ENCODE measurements at places on chromosomes 3 and 15.

- peak; percentile 38 for DNase-seq
- H3K27me3 ChIP-seq = no peaks in the 10 kb centered on the region
- H3K36me3 ChIP-seq = peaks cover 3% of the 10 kb centered on the region
- H3K4me3 ChIP-seq = no peak overlapping the region
- H3K27ac ChIP-seq = no peak overlapping the region
- no peaks in the 10 kb centered on the region for H3K4me1 ChIP-seq
These were observed 92.7 kb upstream of the OCA2 start for GRCh38 chr15:28191832-28192231.

DNA sequence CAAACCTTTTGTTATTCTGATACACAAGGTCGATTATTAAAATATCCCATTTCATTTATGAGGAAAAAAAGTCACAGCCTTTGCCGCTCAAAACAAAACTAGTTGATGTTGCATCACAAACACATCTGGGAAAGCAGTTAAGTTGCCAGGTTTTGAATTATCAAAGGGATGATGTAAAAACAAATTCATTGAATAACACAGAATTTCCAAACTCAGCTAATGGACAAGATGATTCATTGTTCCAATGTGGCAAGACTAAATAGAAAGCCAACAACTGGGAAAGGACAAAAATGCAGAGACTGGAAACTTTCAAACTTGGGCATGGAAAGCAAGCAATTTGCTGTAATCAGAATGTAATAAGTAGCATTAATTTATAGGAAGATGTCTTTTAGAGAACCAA, 610.0 kb upstream of the ZNF385D start:
- no peaks in the 10 kb centered on the region for H3K36me3 ChIP-seq
- DNase-seq = no peak
- H3K4me3 ChIP-seq = no peak overlapping the region
- H3K27me3 ChIP-seq = no peaks in the 10 kb centered on the region
- no peak overlapping the region for H3K27ac ChIP-seq
- H3K4me1 ChIP-seq = no peaks in the 10 kb centered on the region

GRCh38 chr3:114872050-114872449, 275.0 kb downstream of the ZBTB20 start:
- H3K27me3 ChIP-seq = no peaks in the 10 kb centered on the region
- no peaks in the 10 kb centered on the region for H3K4me1 ChIP-seq
- DNase-seq = no peak
- H3K27ac ChIP-seq = no peak overlapping the region
- no peak overlapping the region for H3K4me3 ChIP-seq

GRCh38 chr3:152879790-152880174, 44.9 kb downstream of the P2RY1 start:
- H3K4me1 ChIP-seq = no peaks in the 10 kb centered on the region
- DNase-seq = no peak
- H3K4me3 ChIP-seq = no peak overlapping the region
- H3K27ac ChIP-seq = no peak overlapping the region
- H3K27me3 ChIP-seq = no peaks in the 10 kb centered on the region
- no peaks in the 10 kb centered on the region for H3K36me3 ChIP-seq

GRCh38 chr3:195150181-195151118, 120.5 kb downstream of the XXYLT1 start:
- no peak overlapping the region for H3K4me3 ChIP-seq
- peaks cover 54% of the 10 kb centered on the region for H3K4me1 ChIP-seq
- peak; percentile 54 for DNase-seq
- no peaks in the 10 kb centered on the region for H3K36me3 ChIP-seq
- no peak overlapping the region for H3K27ac ChIP-seq
- H3K27me3 ChIP-seq = no peaks in the 10 kb centered on the region

DNA sequence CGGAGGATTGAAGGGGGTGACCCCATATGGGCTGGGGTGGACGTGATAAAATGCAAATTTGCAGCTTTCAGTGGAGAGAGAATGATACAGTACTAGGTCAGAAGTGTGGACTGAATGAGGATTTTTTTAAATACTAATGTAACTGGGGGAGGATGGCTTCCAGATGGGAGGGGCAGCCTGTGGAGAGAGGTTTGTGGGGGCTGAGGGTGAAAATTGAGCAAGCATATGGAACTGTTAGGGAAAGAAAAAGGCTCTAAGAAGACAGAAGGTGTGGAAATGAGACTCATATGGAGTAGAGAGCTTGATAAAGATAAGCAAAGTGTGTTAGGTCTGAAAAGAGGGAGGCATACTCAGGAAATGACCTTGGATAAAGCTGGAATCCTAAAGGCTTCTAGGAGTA, 926.4 kb downstream of the IGSF11 start:
- H3K4me1 ChIP-seq = no peaks in the 10 kb centered on the region
- H3K27ac ChIP-seq = no peak overlapping the region
- DNase-seq = no peak
- no peaks in the 10 kb centered on the region for H3K27me3 ChIP-seq
- no peak overlapping the region for H3K4me3 ChIP-seq

DNA sequence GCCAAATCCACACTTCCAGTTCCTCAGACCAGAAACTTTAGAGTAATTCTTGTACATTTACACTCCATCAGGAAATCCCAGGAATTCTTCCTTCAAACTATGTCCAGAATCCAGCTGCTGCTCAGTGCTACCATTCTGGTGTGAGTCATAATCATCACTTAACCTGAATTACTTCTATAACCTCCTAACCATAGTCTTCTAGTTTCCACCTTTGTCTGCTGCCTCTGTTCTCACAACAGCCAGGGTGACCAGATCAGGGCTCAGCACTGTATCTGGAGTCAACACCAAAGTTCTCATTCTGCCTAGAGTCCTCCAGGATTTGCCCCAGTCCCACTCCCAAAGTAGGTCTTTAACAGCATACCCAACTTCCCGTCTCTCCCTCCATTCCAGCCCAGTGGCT, 3.4 kb downstream of the CLDND1 start:
- no peak overlapping the region for H3K27ac ChIP-seq
- no peaks in the 10 kb centered on the region for H3K4me1 ChIP-seq
- no peaks in the 10 kb centered on the region for H3K27me3 ChIP-seq
- H3K4me3 ChIP-seq = no peak overlapping the region

GRCh38 chr15:71273731-71274447, 158.6 kb downstream of the THSD4 start:
- DNase-seq = no peak
- peaks cover 9% of the 10 kb centered on the region for H3K4me1 ChIP-seq
- H3K27ac ChIP-seq = no peak overlapping the region
- no peaks in the 10 kb centered on the region for H3K27me3 ChIP-seq

DNA sequence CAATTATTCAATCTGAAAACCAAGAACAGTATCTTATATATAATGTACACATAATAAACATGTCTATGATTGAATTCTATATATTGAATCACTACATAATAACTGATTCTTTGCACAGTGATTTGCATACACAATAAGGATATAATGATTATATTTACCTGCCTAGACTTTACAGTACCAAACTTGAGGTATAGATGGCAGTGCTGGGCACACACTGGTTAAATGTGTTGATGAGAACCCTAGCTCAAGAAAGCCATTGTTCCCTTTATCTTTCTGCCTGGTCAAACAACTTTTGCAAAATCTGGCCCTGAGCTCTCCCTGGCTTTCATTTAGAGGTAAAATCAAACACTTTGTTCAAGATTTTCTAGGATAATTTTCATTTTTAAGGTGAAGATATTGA, 697.7 kb downstream of the TUSC7 start:
- no peak overlapping the region for H3K27ac ChIP-seq
- H3K36me3 ChIP-seq = no peaks in the 10 kb centered on the region
- H3K4me3 ChIP-seq = no peak overlapping the region
- no peaks in the 10 kb centered on the region for H3K27me3 ChIP-seq
- peak; percentile 36 for DNase-seq

- no peak overlapping the region for H3K27ac ChIP-seq
- H3K36me3 ChIP-seq = no peaks in the 10 kb centered on the region
- H3K4me3 ChIP-seq = no peak overlapping the region
- no peaks in the 10 kb centered on the region for H3K4me1 ChIP-seq
These were observed 53.9 kb upstream of the ATOSA start for GRCh38 chr15:52733088-52733487.

GRCh38 chr3:133230195-133230594, 169.7 kb upstream of the BFSP2 start:
- no peak overlapping the region for H3K4me3 ChIP-seq
- no peaks in the 10 kb centered on the region for H3K36me3 ChIP-seq
- H3K4me1 ChIP-seq = peaks cover 15% of the 10 kb centered on the region

DNA sequence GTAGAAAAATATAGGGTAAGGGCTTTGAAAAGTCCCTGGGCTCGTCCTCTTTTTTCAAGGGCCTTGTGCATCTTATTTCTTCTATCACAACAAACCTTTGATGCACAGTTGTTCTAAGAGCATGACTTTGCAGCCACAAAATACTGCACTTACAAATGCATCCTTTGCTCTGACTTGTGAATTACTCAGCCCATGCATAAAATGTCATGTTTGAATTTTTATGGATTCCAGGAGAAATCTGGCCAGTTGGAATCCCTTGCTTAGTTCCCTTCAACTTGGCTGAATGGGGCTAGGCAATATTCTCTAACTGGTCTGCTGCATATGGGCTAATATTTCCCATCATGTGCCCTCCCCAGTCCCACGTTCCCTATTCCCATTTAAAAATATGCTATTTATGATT, 523.9 kb upstream of the RGMA start:
- H3K27me3 ChIP-seq = no peaks in the 10 kb centered on the region
- peaks cover 3% of the 10 kb centered on the region for H3K4me1 ChIP-seq
- DNase-seq = no peak
- no peak overlapping the region for H3K27ac ChIP-seq
- H3K36me3 ChIP-seq = no peaks in the 10 kb centered on the region

GRCh38 chr3:176755552-176755951, 441.7 kb downstream of the TBL1XR1 start:
- no peak overlapping the region for H3K4me3 ChIP-seq
- no peaks in the 10 kb centered on the region for H3K4me1 ChIP-seq
- no peak overlapping the region for H3K27ac ChIP-seq
- no peaks in the 10 kb centered on the region for H3K27me3 ChIP-seq
- H3K36me3 ChIP-seq = no peaks in the 10 kb centered on the region

- no peaks in the 10 kb centered on the region for H3K27me3 ChIP-seq
- peaks cover 36% of the 10 kb centered on the region for H3K4me1 ChIP-seq
- peak; percentile 61 for DNase-seq
- no peaks in the 10 kb centered on the region for H3K36me3 ChIP-seq
These were observed 5.7 kb downstream of the FURIN start for GRCh38 chr15:90873998-90874605.

GRCh38 chr3:4928277-4928789, 50.9 kb upstream of the BHLHE40 start:
- H3K4me3 ChIP-seq = no peak overlapping the region
- H3K4me1 ChIP-seq = no peaks in the 10 kb centered on the region
- no peaks in the 10 kb centered on the region for H3K36me3 ChIP-seq

DNA sequence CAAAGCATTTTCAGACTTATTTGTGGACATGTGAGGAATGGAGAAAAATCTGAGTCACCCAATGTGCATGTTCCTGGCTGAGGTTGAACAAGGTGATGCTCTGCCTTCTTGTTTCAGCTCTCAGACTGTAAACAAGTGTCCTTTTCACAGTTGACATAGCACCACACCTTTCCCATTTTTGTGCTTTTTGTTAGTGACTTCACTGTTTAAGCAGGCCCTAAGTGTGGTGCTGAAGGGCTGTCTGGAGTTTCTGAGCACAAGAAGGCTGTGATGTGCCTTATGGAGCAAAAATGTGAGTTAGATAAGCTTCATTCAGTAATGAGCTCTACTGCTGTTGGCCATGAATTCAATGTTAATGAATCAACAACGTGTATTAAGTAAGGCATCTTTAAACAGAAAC, 20.4 kb downstream of the ABI3BP start:
- no peaks in the 10 kb centered on the region for H3K36me3 ChIP-seq
- no peak overlapping the region for H3K4me3 ChIP-seq
- DNase-seq = no peak
- no peaks in the 10 kb centered on the region for H3K4me1 ChIP-seq

- H3K36me3 ChIP-seq = no peaks in the 10 kb centered on the region
- no peak overlapping the region for H3K4me3 ChIP-seq
- no peaks in the 10 kb centered on the region for H3K27me3 ChIP-seq
- no peaks in the 10 kb centered on the region for H3K4me1 ChIP-seq
These were observed 84.9 kb downstream of the SMAD6 start for GRCh38 chr15:66786708-66787488.

DNA sequence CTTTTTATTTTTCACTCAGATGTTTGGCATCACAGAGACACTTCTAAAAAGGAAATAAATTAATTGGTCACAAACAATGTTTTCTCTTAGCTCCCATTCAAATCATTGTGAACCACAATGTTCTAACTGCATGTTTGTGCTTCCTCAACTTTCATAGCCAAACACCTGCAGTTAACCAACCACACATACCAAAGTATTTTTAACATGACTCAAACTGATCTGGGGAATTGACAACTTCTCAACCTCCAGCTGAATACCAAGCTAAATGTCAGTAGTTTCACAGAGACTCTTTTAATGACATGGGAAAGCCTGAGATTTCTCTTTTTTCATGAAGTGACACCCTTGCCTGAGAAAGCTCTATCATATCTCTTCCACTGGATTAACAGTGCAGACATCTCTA, 217.9 kb upstream of the MME start:
- H3K4me1 ChIP-seq = no peaks in the 10 kb centered on the region
- no peaks in the 10 kb centered on the region for H3K36me3 ChIP-seq
- H3K27ac ChIP-seq = no peak overlapping the region
- DNase-seq = no peak

DNA sequence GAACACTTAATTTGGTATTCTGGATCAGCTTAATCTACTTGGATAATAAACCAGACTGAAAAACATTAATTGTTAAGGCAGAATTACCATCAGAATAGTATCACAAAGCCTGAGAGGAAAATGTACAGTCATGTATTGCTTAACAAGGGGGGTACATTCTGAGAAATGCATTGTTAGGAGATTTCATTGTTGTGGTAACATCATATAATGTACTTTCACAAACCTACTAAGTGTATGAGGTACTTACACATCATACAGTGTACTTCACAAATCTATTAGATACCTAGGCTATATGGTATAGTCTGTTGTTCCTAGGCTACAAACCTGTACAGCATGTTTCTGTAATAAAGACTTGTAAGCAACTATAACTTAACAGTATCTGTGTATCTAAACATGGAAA, 68.2 kb downstream of the NBEAL2 start:
- H3K27ac ChIP-seq = no peak overlapping the region
- H3K27me3 ChIP-seq = no peaks in the 10 kb centered on the region
- DNase-seq = no peak
- no peak overlapping the region for H3K4me3 ChIP-seq
- H3K36me3 ChIP-seq = no peaks in the 10 kb centered on the region

DNA sequence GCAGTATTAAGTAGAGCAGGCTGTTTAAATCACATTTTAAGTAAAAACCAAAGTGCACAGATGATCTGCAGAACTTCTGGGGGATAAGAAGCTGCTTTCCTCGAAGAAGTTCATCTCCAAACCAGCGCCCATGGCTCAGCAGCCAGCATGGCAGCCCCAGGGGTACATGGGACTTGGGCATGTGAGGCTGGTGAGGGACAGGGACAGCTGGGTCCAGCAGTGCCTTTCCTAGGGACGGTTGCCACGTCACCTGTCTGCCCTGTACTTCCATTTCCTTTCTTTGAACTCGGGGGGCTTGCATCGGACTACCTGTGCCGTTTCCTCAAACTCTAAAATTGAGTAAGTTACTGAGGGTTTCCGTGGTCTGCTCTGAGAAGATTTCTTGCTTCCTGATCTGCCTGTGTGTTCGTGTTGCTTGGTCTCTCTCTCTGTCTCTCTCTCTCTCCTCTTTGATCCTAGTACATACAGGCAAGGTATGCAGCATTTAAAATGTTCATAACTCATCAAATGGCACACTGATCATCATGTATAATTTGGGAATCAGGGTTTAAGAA, 67.6 kb downstream of the IGF1R start:
- peaks cover 45% of the 10 kb centered on the region for H3K4me1 ChIP-seq
- H3K27me3 ChIP-seq = no peaks in the 10 kb centered on the region
- no peaks in the 10 kb centered on the region for H3K36me3 ChIP-seq

All from neural progenitor cell (in vitro differentiated cells).